ENCODE measurements at places on chromosomes 7 and 10.

DNA sequence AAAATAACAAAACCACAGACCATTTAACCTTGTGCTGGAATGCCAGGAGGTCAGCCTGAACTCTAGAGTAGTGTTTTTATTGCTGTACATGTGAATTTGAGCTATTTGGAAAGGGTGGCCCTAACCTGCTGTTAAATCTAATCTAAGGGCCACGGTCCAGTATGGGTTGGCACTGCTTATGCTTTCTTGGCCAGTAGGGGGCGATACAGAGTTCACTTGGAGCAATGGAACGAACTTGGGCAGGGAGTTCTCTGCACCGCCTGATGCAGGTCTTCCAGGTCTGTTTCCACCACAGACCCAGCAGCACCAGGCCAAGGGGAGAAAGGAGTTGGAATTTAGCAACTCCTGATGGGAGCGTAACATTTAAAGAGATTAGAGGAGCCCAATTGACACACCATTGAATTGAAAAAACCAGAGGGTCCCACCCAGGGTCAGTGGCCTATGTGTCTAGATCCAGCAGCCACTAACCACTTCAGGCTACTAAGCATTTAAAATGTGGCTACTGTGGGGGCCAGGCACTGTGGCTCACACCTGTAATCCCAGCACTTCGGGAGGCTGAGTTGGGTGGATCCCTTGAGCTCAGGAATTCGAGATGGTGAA, 75.7 kb upstream of the EFCAB10 start:
- DNase-seq = peak; percentile 67

DNA sequence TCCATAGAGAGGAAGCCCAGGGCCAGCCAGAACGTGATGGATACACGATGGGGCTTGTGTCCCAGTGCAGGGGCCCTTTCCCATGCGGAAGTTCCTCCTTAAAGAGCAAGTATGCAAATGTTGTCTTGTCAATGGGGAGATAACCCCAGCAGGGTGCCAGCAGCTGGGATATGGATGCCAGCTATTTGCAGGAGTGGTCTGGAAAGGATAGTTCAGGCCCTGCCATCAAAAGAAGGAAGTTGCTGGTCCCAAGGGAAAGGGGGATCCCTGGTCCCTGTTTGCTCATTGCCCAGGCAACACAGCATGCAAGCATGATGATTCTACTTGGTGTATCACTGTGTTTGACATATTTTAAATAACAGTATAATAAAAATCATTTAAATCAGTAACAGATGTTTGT, 73.1 kb upstream of the HECW1 start:
- no peak for DNase-seq

- DNase-seq = no peak
Measured at GRCh38 chr7:108623220-108623619, 53.5 kb downstream of the DNAJB9 start.

- DNase-seq = no peak
Measured at GRCh38 chr7:10192074-10192473, 781.6 kb upstream of the PHF14 start.

DNA sequence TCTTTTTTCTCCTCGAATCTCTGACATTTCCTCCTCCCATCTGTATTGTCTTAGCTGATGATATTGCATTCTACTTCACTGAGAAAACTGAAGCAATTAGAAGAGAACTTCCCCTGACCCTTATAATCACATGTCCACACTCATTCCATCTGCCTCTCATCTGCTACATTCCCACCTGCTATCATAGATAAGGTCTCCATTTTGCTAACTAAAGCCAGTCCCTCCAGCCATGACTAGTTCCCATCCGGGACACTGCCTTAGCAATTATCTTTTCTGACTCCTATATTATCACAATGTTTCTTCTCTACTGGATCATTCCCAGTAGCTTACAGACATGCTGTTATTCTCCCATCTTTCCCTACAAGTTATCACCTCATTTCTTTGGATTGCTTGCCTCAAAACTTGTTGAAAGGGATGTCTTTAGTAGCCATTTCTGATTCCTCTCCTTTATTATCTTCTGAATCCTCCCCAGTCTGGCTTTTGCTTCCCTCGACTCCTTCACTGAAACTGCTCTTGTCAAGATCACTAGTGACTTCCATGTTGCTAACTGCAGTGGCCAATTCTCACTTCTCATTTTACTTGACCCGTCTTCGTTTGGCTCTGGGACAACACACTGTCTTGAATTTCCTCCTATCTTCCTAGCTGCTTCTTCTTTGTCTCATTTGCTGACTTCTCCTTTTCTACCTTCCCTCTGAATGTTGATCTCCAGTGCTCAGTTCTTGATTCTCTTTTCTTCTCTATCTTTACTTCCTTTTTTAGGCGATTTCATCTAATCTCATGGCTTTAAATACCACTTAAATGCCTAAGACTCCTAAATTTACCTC, 35.9 kb downstream of the FZD1 start:
- peak; percentile 27 for DNase-seq

DNA sequence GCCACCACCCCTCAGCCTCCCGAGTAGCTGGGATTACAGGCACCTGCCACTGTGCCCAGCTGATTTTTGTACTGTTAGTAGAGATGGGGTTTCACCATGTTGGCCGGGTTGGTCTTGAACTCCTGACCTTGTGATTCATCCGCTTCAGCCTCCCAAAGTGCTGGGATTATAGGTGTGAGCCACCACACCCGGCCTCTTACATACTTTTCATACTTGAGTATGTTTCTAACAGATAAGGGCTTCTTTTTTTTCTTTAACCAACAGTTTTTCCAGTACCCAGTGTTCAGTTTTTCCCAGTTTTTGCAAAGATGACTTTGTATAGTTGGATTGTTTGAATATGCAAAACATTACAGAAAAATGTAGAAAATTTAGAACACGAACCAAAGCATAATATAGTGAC, 7.7 kb downstream of the EIF4H start:
- no peak for DNase-seq

DNA sequence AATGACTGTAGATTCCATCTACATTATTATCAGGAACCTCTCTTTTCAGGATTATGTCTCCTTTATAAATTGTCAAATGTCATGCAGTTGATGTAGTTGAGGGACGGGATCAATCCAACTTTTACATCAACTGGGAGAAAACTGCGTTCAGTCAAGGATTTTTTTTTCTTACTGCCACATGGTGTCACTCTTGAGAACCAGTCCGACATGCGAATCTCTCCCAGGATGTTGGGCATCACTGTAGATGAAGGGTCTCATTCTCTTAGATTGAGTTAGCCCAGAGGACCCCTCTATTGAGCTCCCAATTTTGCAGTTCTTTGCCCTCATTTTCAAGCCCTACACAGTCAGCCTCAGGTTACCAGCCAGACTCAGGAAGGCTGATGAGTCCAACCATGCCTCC, 120.3 kb upstream of the PTPRZ1 start:
- DNase-seq = no peak

- DNase-seq = peak; percentile 89
Measured at GRCh38 chr7:32891043-32891799, at the start of gene KBTBD2. KBTBD2 (minus strand) TSS chr7:32891760; CDS start chr7:32879604, 12,156 bp downstream.

GRCh38 chr7:14260011-14260410, 270.5 kb upstream of the ETV1 start:
- DNase-seq = no peak

GRCh38 chr10:118409295-118409694, 67.2 kb upstream of the FAM204A start:
- DNase-seq = no peak

DNA sequence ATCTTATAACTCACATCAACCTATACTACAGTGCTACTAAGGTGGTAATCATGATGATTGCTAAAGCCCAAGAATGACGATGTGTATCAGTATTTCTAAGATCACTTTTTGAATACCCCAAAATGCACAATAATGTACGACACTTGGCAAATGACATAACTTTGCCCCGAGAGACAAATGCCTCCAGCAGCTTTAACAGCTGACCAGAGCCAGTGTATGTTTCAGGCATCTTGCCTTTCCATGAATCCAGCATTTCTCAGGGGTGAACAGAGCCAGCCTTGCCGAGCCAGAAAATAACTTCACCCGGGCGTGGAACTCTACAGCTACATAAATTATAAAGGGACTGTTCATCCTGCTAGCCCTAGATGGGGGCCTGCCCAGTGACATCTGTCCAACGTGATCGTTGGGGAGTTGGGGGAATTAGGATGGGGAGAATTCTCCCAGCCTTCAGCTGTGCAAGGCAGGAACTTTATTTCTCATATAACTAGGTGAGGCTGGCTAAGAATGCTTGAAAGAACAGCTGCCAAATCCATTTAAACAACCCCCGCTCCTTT, 1.8 kb downstream of the IGFBP3 start:
- no peak for DNase-seq

GRCh38 chr7:1848013-1848640, 178.1 kb downstream of the ELFN1 start:
- DNase-seq = no peak

DNA sequence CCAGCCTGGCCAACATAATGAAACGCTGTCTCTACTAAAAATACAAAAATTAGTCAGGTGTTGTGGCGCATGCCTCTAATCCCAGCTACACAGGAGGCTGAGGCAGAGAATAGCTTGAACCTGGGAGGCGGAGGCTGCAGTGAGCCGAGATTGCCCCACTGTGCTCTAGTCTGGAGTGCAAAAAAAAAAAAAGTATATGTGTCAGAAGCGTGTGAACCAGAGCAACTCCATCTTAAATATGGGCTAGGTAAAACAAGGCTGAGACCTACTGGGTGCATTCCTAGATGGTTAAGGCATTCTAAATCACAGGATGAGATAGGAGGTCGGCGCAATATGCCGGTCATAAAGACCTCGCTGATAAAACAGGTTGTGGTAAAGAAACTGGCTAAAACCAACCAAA, 6.2 kb downstream of the CCL24 start:
- no peak for DNase-seq

DNA sequence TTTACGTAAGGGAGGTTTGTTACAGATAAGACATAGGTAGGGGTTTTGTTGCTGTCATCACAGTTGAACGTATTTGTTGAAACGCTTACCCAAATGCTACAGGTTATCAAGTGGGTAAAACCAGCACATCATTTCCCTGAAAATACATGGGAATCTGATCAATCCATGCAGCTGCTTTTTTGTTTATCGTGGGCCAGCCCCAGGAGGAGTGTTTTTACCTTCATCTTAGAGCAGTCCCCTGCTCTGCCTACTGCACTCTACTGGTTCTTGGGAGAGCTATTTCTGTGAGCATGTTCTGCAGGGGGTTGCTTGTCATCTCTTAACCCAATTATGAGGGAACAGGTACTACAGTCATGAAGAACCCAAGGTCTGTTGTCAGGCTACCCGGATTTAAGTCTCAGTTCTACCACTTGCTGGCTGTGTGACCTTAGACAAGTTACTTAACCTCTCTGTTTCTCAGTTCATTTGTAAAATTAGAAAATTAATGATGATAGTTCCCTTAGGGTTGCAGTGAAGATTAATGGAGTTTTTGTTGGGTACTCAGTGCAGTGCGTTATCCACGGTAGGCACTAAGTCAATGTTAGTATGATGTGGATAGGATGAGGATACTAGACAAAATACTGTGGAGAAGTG, 15.0 kb downstream of the MTURN start:
- DNase-seq = no peak

DNA sequence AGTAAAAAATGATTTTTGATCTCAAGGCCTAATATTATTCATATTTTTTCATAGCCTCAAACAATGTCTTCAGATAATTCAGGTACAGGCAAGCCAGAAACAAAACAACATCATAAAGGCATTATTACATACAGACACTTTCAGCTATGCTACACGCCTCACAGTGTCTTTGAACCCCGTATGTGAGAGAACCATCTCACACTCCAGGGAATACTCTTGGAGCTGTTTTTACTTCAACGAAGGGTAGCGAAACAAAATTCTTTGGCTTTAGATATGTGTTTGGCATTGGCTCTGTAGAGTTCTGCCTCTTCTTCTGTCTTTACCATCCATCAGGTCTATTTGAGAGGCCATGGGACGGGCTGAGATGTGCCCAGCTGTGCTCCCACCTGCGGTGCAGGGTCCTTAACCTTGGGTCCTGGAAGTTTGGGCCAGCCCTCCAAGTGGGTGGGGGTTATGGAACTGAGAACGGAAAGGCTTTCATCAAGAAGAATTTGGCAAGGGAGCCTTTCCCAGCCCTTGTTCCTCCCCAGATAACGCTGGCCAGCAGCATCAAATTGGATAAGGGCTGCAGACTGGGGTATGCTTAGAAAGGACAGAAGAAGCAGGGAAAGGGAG, 276.9 kb downstream of the TCF7L2 start:
- no peak for DNase-seq

DNA sequence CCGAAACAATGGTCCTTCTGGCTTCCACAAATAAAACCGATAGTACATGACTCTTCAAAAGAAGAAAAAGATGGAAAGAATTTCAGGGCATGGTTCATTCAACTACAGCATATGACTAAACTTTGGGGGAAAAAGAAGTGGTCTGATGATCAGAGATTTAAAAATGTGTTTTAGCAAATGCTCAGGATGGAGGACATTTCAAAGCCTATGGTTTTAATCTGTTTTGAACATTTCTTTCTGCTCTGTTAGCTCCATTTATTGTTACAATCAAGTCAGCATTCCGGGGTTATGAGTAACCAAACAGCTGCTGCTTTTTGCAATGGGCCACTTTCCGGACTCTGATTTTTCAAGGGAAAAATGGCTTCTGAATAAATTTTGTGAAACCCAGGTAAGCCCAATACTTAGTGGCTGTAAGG, 142.4 kb downstream of the CUBN start:
- no peak for DNase-seq

GRCh38 chr10:133237588-133238465, at the start of gene VENTX:
VENTX (plus strand) TSS chr10:133237855; CDS start chr10:133237915, 60 bp downstream.
- DNase-seq = no peak

DNA sequence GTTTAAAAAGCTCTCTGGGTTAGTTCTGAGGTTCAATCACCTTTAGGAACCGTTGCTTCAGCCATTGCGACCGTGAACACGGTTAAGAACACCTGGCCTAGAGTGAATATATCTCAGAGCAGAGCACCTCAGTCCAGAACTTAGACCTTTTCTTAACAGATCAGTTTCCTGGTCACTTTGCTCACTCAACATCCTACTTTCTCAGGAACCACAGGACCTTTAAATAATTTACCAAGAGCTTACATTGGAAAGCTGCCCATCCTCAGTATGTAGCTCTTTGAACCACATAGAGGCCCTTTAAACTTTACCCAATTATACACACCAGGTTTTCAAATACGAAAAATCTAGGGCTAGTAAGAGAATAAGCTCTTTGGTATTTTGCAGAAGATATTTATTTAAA, 153.2 kb downstream of the NRBF2 start:
- DNase-seq = no peak

- DNase-seq = no peak
Measured at GRCh38 chr10:93079663-93080349, 6.1 kb downstream of the CYP26A1 start.

DNA sequence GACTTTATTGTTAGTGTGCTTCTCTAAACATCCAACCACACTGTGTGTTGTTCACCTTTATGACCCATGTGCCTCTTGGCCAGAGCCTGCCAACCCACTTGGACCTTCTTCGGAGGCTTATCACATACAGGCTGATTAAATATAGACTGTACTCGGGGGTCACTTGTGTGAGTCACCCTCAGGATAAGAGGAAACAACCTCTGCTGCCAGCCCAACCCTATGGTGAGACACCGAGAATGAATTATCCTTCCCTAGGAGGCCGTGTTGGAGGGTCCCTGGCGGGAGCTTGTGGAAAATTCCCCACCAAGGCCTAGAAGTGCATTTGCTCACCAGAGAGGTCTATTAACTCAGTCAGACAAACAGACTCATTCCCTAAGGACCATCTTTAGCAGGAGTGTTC, 63.0 kb downstream of the FAS start:
- no peak for DNase-seq
